ENCODE measurements at places on chromosomes 7 and 10. TPM values are rescaled to one million over a fixed set of nuclear protein-coding genes. Genes with fewer than 3 reads are reported as not detected.

Gene GPR15LG
- total RNA-seq, result not detected

Gene GNAT3
- not detected for total RNA-seq

Gene CDC123
- 107 TPM for total RNA-seq

Gene CCM2
- total RNA-seq, result 57.6 TPM

Gene GSTO1
- 127 TPM for total RNA-seq

DNA sequence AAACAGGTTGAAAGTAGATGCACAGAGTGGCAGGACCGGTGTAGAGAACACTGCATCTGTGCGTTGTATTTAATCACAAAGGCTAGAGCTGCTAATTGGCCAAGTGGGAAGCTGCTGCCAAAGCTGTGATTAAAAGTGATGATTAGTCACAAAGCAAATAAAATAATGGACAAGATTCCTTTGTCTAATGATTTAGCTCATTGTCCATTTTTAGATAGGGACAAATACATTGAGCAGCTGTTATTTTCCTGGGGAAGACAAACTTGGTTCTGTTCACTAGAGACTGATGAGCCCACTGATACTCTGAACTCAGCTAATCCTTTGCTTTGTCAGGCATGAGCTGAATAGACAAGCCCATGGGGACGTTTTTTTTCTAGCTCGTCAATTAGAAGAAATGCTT, 19.7 kb downstream of the UBE3C start:
- H3K27ac ChIP-seq, result peak overlapping the region; percentile 37
- H3K4me1 ChIP-seq, result peaks cover 7% of the 10 kb centered on the region
- H3K4me3 ChIP-seq, result no peak overlapping the region
- no peaks in the 10 kb centered on the region for H3K36me3 ChIP-seq
- peak; percentile 42 for DNase-seq
- H3K27me3 ChIP-seq, result no peaks in the 10 kb centered on the region

DNA sequence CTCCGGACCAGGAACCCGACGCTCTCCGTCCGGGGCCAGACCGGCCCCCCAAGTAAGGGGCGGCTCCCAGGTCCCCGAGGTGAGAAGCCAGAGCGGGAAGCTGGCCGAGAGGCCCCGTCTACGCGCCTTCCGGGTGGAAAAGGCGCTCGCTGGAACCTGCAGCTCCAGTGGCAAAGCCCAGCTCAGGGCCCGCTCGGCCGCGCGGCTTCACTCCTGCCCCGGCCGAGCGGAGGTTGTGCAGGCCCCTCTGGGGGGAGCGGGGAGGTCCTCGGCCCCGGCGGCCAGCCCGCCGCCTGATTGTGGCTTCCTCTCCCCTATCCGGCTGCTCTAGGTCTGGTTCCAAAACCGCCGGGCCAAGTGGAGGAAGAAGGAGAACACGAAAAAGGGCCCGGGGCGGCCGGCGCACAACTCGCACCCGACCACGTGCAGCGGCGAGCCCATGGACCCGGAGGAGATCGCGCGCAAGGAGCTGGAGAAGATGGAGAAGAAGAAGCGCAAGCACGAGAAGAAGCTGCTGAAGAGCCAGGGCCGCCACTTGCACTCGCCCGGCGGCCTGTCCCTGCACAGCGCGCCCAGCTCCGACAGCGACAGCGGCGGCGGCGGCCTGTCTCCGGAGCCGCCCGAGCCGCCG, 2.9 kb downstream of the UNCX start:
- H3K27me3 ChIP-seq, result peaks cover 70% of the 10 kb centered on the region
- H3K4me3 ChIP-seq, result no peak overlapping the region
- no peak for DNase-seq
- H3K4me1 ChIP-seq, result no peaks in the 10 kb centered on the region

- H3K27me3 ChIP-seq, result no peaks in the 10 kb centered on the region
- DNase-seq, result peak; percentile 60
- no peaks in the 10 kb centered on the region for H3K36me3 ChIP-seq
Measured at GRCh38 chr7:46705386-46706255, 784.5 kb upstream of the IGFBP3 start.

DNA sequence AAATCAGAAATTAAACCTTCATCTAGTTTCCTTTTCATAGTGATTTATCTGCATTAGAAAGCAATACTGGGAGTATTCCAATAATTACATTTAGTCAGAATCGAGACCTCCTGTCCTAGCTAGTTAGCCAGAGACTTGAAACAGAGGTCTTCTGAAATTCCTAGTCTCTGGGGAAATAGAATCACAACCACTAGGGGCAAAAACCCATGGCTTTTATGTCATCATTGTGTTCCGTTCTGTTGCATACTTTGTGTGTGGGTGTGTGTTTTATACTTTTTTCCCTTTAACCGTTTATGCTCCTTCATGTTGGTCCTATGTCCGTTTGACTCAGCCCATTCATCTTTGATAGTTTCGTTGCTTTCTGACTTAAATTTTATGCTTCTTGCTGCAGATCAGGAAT, 79.8 kb downstream of the RALA start:
- DNase-seq, result peak; percentile 2
- H3K4me1 ChIP-seq, result no peaks in the 10 kb centered on the region
- H3K27me3 ChIP-seq, result no peaks in the 10 kb centered on the region
- peaks cover 16% of the 10 kb centered on the region for H3K36me3 ChIP-seq
- no peak overlapping the region for H3K27ac ChIP-seq

DNA sequence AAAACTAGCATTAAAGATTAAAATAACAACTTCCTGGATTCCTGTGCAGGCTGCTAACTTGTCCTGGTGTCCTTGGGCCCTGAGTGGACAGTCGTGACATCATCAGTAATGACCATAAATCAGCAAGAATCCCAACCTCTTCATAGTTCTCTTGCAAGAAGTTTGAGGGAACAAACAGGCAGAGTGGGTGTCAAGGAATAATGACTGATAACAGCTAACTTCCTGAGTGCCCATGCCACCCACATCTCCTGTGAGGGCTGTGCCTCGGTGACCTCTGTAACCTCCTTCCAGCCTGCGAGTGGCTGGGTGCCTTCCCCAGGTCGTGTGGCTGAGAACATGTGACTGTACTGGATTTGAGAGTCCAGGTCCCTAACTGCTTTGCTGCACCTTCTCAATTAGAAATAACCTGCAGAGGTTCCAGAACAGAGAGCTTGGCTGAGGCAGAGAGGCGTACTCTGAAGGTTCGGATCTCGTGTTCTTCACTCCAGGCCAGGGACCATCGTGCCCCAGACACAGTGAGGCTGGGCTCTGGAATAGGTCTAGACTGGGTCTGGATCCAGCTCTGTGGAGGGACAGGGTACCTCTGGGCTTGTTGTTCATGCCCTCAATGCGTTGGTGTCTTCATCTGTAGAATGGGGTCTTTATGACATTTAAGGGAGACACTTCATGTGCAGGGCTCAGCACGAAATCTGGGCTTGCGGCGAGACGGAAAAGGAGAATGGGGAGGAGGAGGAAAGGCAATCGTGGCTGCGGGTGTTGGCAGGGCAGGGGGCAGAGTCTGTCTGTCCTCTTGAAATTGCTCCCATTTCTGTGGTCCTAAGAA, 313.1 kb upstream of the ZNF32 start:
- no peak overlapping the region for H3K27ac ChIP-seq
- H3K36me3 ChIP-seq, result no peaks in the 10 kb centered on the region
- H3K27me3 ChIP-seq, result no peaks in the 10 kb centered on the region
- no peaks in the 10 kb centered on the region for H3K4me1 ChIP-seq
- peak; percentile 29 for DNase-seq

DNA sequence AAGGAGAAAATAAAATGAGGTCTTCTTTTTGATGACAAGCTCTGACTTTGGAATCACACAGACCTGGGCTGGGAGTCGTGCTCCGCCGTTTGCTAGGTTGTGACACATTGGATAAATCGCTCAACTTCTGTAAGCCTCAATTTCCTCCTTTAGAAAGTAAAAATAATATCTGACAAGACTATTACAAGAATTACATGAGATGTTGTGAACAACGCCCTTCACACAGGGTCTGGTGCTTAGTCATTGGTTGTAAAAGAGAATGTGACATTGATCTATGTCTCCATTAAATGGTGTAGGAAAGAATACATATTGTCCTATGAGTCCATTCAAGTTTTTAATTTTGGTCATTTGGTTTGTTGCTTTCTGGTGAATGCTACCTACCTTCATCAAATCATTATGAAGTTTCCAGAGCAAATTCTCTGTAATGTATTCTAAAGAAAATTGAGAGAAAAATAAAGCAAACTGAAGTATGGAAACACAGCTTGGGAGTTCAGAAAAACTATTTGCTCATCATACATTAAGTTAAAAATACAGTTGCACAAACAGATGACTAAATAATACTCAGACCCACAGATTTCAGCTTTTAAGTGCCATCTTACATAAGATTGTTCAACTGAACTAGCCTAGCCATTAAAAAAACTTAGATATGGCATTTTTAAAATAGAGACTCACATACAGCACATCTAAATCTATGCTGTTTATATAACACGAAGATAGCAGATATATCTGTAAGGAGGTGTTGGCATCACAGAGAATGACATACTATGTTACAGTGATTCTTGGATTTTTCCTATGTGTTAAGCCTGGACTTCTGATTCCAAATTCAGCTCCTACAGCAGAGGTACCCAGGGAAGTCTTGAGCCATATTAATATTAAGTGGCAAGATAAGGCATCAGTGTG, 12.3 kb upstream of the ADRB1 start:
- H3K4me1 ChIP-seq, result peaks cover 6% of the 10 kb centered on the region
- no peak overlapping the region for H3K27ac ChIP-seq
- H3K4me3 ChIP-seq, result no peak overlapping the region
- H3K36me3 ChIP-seq, result no peaks in the 10 kb centered on the region

DNA sequence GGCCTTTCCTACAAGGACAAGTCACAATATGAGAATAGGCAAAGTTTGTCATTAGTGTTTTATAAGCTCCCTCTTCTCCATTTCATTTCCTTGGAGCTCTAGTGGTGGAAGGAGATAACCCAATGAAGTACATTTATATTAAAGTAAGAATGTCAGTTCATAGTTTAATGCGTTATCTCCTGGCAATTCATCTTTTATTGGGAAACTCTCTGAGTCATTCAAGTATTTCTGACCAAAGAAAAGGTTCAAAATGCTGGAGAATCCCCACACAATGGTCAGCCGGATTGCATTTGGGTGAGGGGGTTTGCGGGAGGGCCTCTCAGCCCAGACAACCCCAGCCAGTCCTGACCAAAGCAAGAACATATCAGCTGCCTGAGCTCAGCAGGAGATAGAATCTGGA, 321.5 kb upstream of the NRP1 start:
- H3K4me3 ChIP-seq, result no peak overlapping the region
- no peaks in the 10 kb centered on the region for H3K27me3 ChIP-seq

DNA sequence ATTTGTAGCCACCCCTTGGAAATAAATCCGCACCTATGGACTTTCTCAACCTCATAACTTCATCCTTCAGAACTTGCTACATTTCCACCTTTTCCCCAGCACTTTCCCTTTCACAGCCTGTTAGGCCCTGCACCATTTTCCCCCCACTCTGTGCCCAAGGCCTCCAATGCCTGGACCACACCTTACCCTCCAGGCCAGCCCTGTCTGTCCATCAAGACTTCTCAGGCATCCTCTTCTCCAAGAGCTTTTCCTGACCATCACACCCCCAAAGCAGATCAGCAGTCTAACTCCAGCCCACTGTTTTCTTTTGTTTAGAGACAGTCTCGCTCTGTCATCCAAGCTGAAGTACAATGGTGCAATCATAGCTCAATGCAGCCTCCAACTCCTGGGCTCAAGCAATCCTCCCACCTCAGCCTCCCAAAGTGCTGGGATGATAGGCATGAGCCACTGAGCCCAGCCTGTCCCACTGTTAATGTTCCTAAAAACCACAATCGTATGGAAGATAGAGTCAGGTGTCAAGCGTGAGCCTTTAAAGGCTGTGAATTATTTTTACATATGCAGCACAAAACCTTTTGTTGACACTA, 116.8 kb downstream of the PARD3 start:
- H3K4me3 ChIP-seq, result no peak overlapping the region
- H3K4me1 ChIP-seq, result peaks cover 40% of the 10 kb centered on the region
- no peak overlapping the region for H3K27ac ChIP-seq
- H3K36me3 ChIP-seq, result no peaks in the 10 kb centered on the region

GRCh38 chr7:138237995-138238394, 161.7 kb downstream of the AKR1D1 start:
- H3K36me3 ChIP-seq, result no peaks in the 10 kb centered on the region
- DNase-seq, result no peak
- no peak overlapping the region for H3K27ac ChIP-seq
- H3K4me3 ChIP-seq, result no peak overlapping the region
- no peaks in the 10 kb centered on the region for H3K4me1 ChIP-seq
- H3K27me3 ChIP-seq, result no peaks in the 10 kb centered on the region

DNA sequence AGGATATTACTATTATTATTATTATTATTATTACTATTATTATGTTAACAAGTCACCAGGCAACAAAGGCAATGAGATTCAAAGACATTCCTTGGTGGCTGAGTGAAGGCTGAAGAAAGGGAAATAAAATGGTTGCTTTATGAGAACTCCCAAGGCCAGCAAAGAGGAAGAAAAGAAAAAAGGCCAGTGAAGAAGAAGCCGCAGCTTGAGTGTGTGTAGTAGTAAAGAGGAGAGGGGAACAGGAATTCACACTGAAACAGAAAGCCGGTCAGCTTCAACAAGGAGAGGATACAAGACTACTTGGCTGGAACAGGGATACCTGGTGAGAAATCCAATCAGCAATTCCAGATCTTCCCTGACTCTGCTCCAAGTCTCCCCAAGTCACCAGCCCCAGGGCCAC, 42.4 kb downstream of the PLXNA4 start:
- peaks cover 13% of the 10 kb centered on the region for H3K4me1 ChIP-seq
- DNase-seq, result no peak
- no peak overlapping the region for H3K27ac ChIP-seq
- no peak overlapping the region for H3K4me3 ChIP-seq
- no peaks in the 10 kb centered on the region for H3K36me3 ChIP-seq

DNA sequence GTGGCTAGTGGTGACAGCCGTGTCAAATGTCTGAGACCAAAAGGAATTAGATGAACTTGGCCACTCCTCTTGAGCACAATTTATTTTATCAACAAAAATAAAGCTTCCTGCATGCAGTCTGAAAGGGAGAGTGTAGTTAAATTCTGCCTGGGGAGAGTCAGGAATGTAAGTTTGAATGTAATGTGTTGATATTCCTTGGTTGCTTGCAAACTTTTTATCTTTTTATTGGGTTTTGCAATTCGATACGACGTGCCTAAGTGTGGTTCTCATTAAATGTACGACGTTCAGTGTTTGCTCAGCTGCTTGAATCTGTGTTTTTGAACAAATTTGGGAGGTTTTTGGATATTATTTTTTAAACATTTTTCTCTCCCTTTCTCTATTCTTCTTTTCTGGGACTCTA, 839.9 kb downstream of the CCSER2 start:
- H3K4me3 ChIP-seq, result no peak overlapping the region
- DNase-seq, result no peak
- H3K27ac ChIP-seq, result no peak overlapping the region
- no peaks in the 10 kb centered on the region for H3K36me3 ChIP-seq
- no peaks in the 10 kb centered on the region for H3K4me1 ChIP-seq

GRCh38 chr10:14879124-14879927, 660 bp downstream of the SUV39H2 start:
- no peaks in the 10 kb centered on the region for H3K27me3 ChIP-seq
- no peaks in the 10 kb centered on the region for H3K36me3 ChIP-seq
- peak overlapping the region; percentile 81 for H3K4me3 ChIP-seq
- H3K4me1 ChIP-seq, result peaks cover 18% of the 10 kb centered on the region
- peak overlapping the region; percentile 77 for H3K27ac ChIP-seq

Measured in astrocyte (in vitro differentiated cells and primary cell).